Naive thymus-derived CD4-positive, alpha-beta T cell (primary cell): ENCODE measurements at places on chromosomes 4 and X. TPM values are rescaled to one million over a fixed set of nuclear protein-coding genes. Genes with fewer than 3 reads are reported as not detected.
A peak's percentile ranks its signal among the peaks of the same experiment; 100 is the strongest.

DNA sequence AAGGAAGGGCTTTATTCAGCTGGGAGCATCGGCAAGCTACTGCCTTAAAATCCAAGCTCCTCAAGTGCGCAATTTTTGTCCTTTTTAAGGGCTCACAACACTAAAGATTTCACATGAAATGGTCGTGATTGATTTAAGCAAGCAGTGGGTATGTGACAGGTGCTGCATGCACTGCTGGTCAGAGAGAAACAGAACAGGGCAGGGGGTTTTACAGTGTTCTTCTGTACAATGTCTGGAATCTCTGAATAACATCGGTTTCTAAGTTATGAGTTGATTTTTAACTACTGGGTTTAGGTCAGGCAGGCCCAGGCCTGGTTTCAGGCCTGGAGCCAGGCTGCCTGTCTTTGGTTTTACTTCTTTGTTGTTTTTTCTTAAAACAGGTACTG lies 6.0 kb downstream of the UGT2B17 start:
- H3K4me3 ChIP-seq: no peak overlapping the region
- no peaks in the 10 kb centered on the region for H3K27me3 ChIP-seq
- H3K4me1 ChIP-seq: no peaks in the 10 kb centered on the region
- H3K27ac ChIP-seq: no peak overlapping the region
- H3K36me3 ChIP-seq: no peaks in the 10 kb centered on the region
- no peak for DNase-seq

RTL5 gene
- polyA plus RNA-seq: not detected

- DNase-seq: no peak
- H3K27ac ChIP-seq: no peak overlapping the region
- H3K4me3 ChIP-seq: no peak overlapping the region
- no peaks in the 10 kb centered on the region for H3K36me3 ChIP-seq
- H3K4me1 ChIP-seq: no peaks in the 10 kb centered on the region
These were observed 288.1 kb downstream of the SH3BGRL start for GRCh38 chrX:81489987-81490386.

DNA sequence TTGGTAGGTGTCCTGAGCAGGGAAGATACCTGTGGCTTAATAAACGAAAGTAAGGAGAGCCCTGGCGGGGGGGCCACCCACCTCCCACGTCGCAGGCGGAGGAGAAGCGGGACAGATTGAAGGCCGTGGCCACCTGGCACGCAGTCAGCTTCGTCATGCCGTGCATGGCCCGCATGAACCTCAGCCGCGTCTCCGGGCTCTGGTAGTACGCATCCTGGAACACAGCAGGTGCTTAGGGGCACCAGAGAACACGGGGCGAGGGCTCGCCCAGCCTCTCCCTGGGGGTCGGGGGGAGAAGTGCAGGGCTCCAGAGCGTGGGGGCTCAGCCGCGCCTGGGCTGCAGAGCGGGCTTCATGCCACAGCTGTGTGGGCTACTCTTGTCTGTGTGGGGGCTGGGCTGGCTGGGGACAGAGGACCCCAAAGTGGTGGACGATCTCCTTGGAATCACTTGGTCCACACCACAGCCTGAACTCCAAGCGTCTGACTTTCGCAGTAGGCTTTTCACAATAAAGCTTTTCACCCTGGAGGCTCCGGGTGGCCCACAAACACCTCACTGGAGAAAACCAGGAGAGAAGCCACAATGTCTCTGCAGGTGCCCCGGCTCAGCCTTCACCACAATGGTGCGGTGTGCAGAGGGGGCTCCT lies 27.1 kb upstream of the SLC25A6 start:
- H3K4me3 ChIP-seq: no peak overlapping the region
- DNase-seq: no peak
- H3K4me1 ChIP-seq: no peaks in the 10 kb centered on the region

GRCh38 chr4:150038335-150039076 lies 39.7 kb upstream of the DCLK2 start:
- no peak for DNase-seq
- H3K27ac ChIP-seq: no peak overlapping the region
- H3K4me1 ChIP-seq: no peaks in the 10 kb centered on the region
- H3K4me3 ChIP-seq: no peak overlapping the region
- no peaks in the 10 kb centered on the region for H3K27me3 ChIP-seq
- H3K36me3 ChIP-seq: no peaks in the 10 kb centered on the region

SPP1 gene
- not detected for polyA plus RNA-seq

DNA sequence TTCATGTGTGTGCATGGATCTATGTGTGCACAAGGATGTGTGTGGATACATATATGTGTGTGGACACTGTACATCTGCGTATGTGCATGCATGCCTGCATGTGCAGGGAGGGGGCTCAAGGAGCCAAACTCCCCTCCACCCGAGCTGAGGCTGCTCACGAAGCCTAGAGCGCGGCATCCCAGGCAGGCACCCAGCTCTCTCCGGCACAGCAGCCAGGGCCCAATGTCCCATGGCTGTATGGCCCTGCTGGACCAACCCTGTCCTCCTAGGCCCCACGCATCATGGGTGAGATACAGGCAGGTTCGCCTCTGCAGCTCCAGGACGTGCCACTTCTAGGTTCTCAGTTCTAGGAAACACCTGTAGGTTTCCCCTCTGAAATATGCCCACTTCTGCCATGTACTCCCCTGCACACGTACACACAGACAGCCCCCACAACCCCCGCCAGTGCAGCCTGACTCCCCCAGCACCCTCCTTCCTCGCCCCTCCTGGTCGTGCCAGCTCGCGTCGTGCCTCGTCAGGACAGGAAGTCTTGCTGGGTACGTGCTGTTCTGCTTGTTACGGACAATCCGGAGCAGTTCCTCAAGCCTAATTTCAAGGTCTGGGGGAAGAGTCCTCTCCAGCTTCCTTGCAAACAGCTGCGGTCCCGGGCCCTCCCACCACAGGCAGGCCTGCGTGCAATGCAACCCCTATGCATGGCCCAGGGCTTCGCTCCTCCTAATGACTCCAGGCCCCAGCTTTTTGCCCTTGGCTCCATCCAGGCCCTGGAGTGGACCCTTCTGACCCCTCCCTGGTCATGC lies 3.2 kb upstream of the ADRA2C start:
- no peaks in the 10 kb centered on the region for H3K4me1 ChIP-seq
- no peaks in the 10 kb centered on the region for H3K36me3 ChIP-seq
- H3K4me3 ChIP-seq: no peak overlapping the region
- H3K27me3 ChIP-seq: no peaks in the 10 kb centered on the region

DNA sequence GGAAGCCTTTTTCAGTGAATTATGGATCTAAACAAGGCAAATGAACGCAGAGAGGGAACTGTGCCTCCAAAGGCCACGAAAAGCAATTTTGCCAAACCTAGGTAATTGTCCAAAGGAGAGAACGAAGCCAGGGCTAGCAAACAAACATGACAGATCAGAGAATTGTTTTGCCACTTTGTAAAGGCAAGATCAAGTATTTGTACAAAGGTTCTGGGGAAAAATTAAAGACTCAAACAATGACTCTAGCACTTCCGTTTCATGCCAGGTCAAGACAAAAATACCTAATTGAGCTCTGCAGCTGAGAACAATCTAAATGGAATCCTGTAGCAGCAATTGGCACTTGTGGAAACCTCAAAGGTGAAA lies 8.5 kb downstream of the RBM47 start:
- no peak overlapping the region for H3K4me3 ChIP-seq
- no peaks in the 10 kb centered on the region for H3K27me3 ChIP-seq
- DNase-seq: no peak

DNA sequence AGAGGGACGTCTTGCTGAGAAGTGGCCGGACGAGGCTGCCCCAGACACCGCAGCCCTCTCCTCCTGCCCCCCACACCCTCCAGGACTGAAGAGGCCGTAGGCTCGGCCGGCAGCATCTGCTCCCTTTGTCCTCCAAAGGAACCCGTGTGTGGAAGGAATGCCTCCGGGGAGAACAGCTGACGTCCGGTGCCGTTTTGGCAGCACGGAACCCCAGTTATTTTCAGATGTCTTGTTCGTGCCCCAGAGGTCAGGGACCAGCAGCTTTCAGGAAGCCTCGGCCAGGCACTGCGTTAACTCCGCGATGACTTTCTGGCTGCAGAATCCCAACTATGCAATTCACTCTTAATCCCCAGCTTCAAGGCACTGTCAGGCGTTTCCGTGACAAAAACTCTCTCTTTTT lies 10.9 kb upstream of the PPP2R3B start:
- no peaks in the 10 kb centered on the region for H3K4me1 ChIP-seq
- H3K27me3 ChIP-seq: no peaks in the 10 kb centered on the region
- DNase-seq: no peak
- H3K36me3 ChIP-seq: no peaks in the 10 kb centered on the region
- H3K27ac ChIP-seq: no peak overlapping the region

- no peak overlapping the region for H3K4me3 ChIP-seq
- H3K27ac ChIP-seq: no peak overlapping the region
- H3K27me3 ChIP-seq: no peaks in the 10 kb centered on the region
- no peaks in the 10 kb centered on the region for H3K4me1 ChIP-seq
These were observed 97.3 kb downstream of the NKX6-1 start for GRCh38 chr4:84401701-84402306.

DNA sequence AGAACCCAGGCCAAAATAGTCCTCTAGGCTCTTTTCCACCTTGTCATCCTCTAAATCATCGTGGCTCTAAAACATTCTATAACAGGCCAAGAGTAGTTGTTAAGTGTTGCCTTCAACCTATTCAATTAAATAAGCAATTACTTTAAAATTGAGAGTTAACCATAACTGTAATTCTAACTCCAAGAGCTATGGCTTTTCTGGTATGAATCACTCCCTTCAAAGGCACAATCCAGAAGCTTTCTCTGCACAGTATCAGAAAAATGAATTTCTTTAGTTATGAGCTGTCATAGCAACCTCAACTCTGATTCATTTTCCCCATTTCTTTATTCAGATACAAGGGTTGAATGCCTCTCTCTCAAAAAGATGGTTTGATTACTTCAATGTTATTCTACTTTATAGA lies 21.7 kb downstream of the INPP4B start:
- H3K36me3 ChIP-seq: no peaks in the 10 kb centered on the region
- no peaks in the 10 kb centered on the region for H3K27me3 ChIP-seq
- no peak for DNase-seq

- H3K27ac ChIP-seq: no peak overlapping the region
- peak; percentile 46 for DNase-seq
- H3K4me3 ChIP-seq: no peak overlapping the region
- H3K27me3 ChIP-seq: no peaks in the 10 kb centered on the region
These were observed 66.0 kb downstream of the TBL1X start for GRCh38 chrX:9530848-9531274.

GRCh38 chr4:184349283-184350039 lies 124.9 kb downstream of the IRF2 start:
- H3K36me3 ChIP-seq: no peaks in the 10 kb centered on the region
- H3K4me3 ChIP-seq: no peak overlapping the region
- no peak overlapping the region for H3K27ac ChIP-seq
- H3K4me1 ChIP-seq: no peaks in the 10 kb centered on the region

DNA sequence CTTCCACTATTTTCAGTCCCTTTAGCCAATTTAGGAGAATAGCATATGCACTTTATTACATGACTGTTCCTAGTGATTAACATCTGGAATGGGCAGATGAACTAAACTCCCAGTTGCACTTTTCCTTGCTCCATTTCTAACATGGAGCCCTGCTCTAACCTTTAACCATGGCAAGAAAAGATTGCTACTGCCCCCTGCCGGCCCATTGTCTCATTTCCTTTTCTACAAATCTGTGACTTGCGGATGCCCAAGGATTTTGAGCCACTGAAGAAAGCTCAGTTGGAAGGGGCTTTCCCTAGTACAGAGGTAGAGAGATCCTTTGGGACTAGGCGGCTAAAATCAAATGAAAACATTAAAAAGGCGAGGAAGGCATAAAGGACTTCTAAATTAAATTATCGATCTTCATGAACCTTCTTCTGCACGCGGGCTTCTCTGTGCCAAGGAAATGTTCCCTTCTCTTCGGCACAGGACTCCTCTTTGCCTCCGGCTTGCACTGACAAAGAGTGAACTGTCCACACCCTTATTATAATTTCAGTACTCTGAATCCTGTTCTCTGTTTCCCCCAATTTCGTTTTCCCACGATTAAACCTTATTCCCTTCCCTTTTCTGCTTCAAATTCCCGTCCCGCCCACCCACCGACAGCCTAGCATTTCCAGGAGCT lies 577 bp upstream of the GLRA2 start:
- no peak overlapping the region for H3K27ac ChIP-seq
- H3K4me1 ChIP-seq: no peaks in the 10 kb centered on the region
- H3K36me3 ChIP-seq: no peaks in the 10 kb centered on the region
- H3K4me3 ChIP-seq: no peak overlapping the region
- peak; percentile 3 for DNase-seq
- no peaks in the 10 kb centered on the region for H3K27me3 ChIP-seq

DNA sequence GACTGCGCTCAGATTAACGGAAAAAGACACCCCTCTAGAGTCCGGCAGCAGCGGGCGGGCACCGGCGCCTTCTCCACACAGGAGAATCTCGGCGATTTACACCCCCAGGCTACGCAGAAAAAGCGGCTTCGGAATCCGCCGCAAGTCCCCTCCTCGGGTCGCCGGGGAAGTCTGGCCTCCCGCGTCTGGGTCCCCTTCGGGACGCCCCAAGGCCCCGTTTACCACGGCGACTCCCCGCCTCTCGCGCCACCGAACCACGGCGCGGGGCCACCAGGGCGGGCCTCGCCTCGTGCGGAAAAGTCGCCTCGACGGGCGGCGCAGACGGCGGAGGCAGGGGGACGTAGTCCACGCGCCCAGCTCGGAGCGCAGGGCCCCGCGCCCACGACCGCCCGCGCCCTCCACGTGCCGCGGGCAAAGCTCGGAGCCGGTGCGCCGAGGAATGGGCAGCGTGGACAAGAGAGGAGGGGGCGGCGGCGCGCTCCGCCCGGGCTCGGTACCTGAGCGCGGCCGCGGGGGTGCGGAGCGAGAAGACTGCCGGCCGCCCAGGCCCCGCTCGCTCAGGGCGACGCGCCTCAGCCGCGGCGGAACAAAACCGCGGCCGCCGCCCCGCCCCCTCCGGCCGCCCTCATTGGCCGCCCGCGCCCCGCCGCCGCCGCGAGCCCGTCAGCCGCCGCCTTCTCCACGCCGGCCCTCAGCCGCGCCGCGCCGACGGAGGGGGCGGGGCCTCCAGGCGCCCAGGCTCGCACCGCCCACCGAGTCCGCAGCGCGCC lies at the start of gene FAM53A:
Gene FAM53A (minus strand): TSS at position 578 of the 770 bp plus-strand sequence. CDS start 15,572 bp downstream, outside the sequence.
- no peak for DNase-seq
- H3K27ac ChIP-seq: peak within 1 kb of the TSS; percentile 62

DNA sequence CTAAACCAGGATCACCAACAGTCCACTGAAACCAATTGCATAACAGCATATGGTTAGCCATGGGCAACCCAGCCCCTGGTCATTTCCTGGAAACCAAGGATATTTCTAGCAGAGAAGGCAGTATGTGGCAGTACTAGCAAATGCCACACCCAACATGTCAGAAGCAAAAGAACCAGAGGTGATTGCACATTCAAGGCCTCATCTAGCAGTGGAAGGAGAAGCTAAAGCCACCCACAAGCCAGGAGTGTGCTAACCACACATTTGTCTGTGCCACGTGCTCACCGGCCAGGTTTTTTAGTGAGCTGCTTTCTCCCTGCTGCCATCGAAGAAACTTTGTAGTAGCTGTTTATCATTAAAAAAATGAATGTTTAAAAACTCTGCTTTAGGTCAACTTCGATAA lies 42.0 kb downstream of the TEC start:
- no peak for DNase-seq
- H3K4me3 ChIP-seq: no peak overlapping the region
- no peak overlapping the region for H3K27ac ChIP-seq
- H3K36me3 ChIP-seq: no peaks in the 10 kb centered on the region
- no peaks in the 10 kb centered on the region for H3K4me1 ChIP-seq
